ENCODE measurements at places on chromosomes 7 and 10.

DNA sequence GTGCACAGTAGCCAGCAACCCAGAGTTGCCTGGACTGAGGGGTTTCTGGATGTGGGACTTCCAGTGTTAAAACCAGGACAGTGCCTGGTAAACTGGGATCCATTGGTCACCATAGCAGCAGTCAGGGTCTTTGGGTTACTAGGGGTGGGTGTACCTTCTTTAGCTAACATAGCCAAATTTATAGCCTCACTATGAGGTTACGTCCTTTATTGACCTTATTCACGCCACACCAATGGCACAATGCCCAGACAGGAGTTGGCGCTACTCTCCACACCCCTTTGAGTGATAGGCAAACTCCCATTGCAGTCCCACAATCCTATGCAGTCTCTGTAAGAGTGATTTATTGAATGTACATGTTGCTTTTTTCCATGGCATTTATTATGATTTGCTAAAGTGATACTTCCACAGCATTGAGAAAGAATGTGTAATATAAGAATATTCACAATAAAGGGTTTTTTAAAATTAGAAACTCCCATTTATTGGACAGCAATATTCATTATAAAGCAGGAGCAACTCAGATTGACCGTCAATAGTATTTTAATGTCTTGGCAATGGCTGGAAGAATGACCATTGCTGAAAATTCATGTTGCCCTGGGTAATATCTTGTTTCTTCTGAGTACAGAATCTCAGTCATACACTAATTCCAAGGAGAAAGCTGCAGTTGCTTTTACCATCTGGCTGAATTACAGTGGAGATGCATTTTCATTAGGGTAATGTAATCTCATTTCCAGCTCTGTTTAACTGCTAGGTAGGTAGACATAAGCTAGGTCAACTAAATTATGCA, 26.1 kb downstream of the IFIT5 start:
- no peak for DNase-seq

DNA sequence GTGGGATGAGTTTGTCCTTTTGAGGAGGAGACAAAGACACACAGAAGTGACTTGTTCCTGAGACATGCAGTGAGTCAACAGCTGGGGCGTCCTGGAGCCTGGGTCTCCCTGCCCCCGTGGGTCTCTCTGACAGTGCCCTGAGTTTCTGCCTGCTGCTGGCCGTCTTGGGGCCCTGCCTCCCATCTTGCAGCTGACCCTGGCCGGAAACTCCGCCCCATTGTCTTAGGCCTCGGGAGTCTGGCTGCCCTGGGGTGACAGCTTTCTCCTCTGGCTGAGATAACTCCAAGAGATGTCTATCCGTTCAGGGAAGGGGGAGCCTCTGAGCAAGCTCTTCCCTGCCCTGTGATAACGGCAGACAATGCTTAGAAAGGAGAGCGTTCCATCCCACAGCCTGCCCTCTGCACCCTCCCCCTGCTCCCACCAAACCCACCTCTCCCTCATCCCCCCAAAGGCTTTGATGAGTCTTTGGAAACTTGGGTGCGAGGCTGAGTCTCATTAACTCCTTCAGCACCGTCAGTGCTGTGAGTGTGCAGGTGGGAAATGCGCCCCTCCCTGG, 69.5 kb upstream of the PODXL start:
- DNase-seq: no peak

GRCh38 chr10:132929953-132930548, 12.3 kb downstream of the CFAP46 start:
- no peak for DNase-seq

DNA sequence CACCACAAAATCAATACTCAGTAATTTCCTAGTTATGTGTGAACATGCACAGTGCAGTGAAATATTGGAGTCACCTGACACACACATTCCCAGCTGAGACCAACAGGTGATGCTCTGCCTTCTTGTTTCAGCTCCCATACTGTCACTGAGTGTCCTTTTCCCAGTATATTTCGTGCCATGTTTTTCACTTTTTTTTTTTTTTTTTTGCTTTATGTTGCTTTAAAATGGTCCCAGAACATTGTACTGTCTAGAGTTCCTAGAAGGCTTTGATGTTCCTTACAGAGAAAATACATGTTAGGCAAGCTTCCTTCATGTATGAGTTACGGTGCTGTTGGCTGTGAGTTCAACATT, 45.6 kb downstream of the ELAPOR2 start:
- DNase-seq: no peak

DNA sequence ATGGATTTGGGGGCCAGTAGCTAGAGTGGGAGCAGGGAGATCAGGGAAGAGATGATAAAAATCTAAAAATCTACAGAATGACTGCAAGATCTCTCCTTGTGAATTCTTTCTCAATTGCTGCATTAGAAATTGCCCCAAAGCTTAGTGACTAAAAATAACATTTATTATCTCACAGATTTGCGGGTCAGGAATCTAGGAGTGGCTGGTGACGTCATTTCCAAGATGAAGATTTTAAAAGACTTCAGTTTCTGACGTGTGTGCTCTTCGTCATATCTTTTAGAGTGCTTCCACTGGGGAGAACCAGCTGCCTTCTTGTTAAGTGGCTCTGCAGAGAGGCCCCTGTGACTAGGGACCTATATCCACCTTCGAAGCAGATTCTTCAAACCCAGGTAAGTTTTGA, 112.6 kb downstream of the DGKI start:
- DNase-seq: no peak

DNA sequence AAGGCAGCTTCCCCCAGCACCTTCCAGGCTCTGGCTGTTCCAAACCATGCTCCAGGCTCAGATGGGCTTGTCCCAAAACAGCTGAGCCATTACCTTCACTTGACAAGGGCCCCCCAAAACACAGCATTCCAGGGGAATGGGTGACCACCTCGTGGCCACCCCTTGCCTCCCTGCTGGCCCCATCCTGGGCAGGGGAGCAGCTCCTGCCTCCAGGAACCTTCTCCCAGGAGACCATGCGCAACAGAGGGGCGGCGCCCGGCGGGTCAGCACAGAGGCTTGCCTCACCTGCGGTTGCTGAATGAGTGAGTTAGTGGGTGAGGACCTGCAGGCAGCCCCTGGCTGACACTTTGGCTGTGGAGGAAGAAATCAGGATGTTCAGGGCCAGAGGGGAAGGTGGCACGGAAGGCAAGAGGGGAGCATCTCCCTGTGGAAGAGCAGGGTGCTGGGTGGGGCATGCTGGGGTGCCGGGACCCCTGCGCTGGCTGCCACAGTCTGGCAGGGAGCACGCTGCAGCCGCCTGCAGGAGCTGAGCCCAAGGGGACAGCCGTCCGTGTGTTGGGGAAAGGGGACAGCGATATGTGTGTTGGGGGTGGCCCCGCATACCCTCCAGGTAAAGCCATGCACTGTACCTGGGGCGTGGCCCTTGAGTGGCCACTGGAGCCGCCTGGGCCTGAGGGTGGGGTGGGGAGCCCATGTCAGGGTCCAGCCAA, 54.7 kb downstream of the PWWP2B start:
- no peak for DNase-seq

DNA sequence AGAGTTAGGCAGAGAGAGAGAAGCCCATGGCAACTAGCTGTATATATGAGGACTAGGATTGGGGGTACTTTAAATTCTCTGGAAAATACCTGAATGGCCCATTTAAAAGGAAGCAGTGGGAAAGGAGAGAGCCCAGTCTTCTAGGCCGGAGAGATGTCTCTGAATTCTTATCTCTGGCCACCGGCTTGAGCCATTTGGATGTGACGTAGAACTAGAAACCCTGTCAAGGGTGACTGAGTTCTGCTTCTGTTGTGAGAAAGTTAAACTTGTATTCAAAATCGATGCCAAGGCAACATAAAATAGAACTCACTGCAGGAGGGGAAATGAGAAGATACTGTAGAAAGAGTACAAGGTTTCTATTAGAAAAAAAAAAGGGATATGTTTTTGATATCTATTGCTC, 6.3 kb upstream of the GSTK1 start:
- DNase-seq: no peak

DNA sequence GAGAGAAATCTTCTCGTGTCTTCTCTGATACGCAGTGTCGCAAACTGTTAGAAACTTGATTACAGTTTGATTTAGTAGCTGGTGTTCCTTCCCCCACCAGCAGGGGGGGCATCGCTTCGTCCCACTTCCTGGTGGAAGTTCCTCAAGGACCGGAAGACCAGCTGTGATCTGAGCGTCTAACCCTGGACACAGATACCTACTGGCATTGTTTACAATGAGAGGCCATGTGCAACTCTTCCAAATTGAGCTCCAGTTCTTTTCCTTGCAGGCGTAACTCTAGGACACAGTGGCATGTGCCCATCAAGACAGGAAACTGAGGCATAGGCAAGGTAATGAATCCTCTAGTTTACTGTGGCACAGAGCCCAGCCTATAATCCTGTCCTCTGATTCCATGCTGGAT, 219.0 kb downstream of the CCDC3 start:
- no peak for DNase-seq

DNA sequence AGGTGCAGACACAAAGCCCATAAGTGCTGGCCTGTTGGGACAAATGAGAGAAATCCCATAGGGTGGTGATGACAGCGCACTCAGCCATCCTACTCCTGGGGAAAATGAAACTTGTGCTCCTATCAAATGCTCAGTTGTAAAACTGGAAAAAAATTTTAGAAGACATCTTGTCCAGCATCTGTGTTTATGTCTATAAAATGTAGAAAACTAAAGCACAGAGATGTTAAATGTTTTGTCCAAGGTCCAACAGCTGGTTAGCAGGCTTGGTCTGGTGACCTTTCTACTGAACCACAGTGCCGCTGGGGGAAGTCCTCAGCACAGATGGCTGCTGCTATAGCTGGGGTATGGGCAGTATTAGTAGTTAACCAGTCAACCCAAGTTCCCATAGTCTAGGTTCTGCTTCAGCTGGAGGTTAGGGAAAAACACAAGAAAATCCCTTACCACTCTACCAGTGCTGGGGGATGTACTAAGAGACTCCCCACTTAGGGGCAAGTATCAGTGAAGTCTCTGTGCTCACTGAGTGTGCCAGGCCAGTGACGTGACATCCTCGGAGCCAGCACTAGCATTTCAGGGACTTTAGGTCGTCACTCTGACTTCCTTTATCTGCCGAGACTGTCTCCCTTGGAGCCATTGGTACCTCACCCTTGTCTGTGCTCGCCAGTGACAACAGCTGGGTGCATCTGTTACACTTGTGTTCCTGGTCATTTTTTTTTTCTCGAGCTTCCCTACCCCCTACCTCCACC, 1.9 kb downstream of the TSPAN33 start:
- no peak for DNase-seq

GRCh38 chr10:97861924-97862323, 12.3 kb downstream of the GOLGA7B start:
- DNase-seq: no peak

- no peak for DNase-seq
Observed at GRCh38 chr10:17479015-17479615, 24.7 kb upstream of the ST8SIA6 start.

GRCh38 chr10:17062493-17062892, 67.1 kb downstream of the CUBN start:
- DNase-seq: no peak
